ENCODE measurements at places on chromosomes 2 and 18. TPM values are rescaled to one million over a fixed set of nuclear protein-coding genes. Genes with fewer than 3 reads are reported as not detected.

POMC gene
- total RNA-seq, result 6.5 TPM

CNGA3 gene
- 5.3 TPM for total RNA-seq

G6PC2 gene
- not detected for total RNA-seq

- DNase-seq, result no peak
Observed at GRCh38 chr18:75143851-75144250, 65.1 kb downstream of the PTGR3 start.

DNA sequence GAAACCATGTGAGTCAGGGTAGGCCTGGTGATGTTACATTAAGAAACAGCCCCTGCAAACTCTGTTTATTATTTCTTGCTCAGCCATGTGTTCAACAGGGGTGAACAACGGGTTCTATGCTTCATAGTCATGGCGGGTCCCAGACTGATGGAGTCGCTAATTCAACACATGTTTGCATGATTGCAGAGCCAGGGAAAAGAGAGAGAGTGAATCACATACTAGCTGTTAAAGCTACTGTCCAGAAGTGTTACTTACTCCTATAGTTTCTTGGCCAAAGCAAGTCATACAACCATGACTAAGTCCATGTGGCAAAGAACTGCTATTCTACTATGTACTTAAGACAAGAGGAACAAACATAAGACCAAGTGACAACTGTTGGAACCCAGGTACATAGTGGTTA, 241.2 kb upstream of the SKOR2 start:
- no peak for DNase-seq

- no peak for DNase-seq
Observed at GRCh38 chr18:40041951-40042350, 1913.1 kb upstream of the PIK3C3 start.

- DNase-seq, result no peak
Observed at GRCh38 chr2:100957996-100958653, 44.0 kb upstream of the RPL31 start.

GRCh38 chr2:217972037-217972436, 30.8 kb downstream of the TNS1 start:
- DNase-seq, result no peak

DNA sequence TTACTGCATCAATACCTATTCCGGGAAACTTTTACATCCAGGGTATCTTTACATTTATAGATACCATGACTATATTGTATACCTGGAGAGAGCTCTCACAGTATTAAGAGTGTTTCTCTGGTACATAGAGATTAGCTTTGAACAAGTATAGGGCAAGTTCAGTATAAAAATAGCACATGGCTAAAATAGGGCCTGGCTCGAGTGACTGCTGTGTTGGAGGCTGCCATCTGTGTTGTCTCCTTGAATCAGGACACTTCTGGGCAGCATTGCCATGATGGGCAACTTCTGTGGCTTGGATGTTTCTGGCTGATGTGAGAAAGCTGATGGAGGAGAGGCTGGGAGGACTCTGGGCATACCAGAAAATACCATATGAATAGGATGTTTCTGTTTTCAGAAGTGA, 18.7 kb downstream of the ARHGAP28 start:
- no peak for DNase-seq

DNA sequence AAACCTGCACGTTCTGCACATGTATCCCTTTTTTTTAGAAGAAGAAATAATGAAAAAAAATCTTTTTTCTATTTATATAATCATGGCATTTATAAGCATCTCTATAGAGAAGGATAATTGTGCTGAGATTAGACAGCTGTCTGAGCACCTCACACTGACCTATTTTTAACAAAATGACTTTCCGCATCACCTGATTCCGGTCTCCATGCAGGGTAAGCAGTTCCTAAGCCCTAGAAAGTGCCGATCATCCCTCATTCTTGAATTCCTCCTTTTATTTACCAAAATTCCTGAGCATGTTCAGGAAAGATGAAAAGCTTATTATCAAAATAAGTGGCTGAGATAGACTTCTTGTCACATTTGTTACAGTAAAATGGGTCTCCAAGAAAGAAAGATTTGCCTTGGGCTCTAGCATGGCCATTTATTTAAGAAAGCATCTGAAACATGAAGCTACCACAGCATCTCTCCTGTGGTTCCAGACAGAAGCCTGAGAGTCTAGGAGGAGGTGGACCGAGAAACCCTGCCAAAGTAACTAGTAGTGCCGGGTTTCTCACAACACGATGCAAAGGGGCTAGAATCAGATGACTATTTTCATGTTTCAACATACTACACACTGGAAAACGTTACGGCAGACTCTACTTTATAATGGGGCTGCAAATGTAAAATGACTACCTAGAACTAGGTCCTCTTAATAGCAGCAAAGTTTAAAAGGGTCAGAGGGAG, 670 bp downstream of the GKN1 start:
- no peak for DNase-seq

- no peak for DNase-seq
Observed at GRCh38 chr2:6978991-6979390, 61.8 kb downstream of the RNF144A start.

DNA sequence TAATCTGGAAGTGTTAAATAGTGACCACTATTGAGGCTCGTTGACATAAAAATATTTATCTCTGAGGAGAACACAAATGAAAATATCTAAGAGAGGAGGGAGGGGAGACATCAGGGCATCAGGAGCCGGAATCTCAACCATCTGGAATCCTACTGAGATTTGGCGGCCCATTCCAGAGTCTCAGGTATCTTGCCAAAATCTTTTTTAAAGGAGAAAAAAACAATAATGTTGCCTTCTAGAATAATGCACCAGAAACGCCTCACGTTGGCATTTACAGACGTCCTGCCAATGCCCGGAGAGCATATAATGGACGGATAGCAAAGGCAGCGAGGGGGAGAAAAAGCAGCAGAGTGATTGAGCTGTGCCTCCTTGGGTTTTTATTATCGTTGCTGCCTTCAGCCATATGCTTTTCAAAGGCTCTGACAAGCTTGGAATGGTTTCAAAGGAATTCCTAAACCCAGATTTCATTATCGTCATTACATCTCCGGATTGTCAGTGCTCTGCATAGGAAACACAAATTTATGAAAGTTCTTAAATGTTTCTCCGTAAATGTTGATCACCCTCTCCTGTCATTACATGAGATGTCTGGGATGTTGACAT, 30.9 kb upstream of the EGR4 start:
- DNase-seq, result no peak

GRCh38 chr2:85388878-85389538, 21.2 kb downstream of the CAPG start:
- DNase-seq, result no peak

- DNase-seq, result no peak
Observed at GRCh38 chr2:240757086-240757614, 62.9 kb downstream of the KIF1A start.

Data from progenitor cell of endocrine pancreas (in vitro differentiated cells).